ENCODE measurements at places on chromosomes 11 and 22. TPM values are rescaled to one million over a fixed set of nuclear protein-coding genes. Genes with fewer than 3 reads are reported as not detected.

GRCh38 chr22:25105817-25106650, 93.6 kb upstream of the CRYBB3 start:
- no peak for DNase-seq

- DNase-seq, result no peak
Observed at GRCh38 chr11:19466314-19466713, 225.6 kb upstream of the E2F8 start.

GRCh38 chr11:16043617-16044016, 312.7 kb downstream of the SOX6 start:
- DNase-seq, result no peak

GRCh38 chr11:115128226-115128625, 376.0 kb downstream of the CADM1 start:
- DNase-seq, result no peak

DNA sequence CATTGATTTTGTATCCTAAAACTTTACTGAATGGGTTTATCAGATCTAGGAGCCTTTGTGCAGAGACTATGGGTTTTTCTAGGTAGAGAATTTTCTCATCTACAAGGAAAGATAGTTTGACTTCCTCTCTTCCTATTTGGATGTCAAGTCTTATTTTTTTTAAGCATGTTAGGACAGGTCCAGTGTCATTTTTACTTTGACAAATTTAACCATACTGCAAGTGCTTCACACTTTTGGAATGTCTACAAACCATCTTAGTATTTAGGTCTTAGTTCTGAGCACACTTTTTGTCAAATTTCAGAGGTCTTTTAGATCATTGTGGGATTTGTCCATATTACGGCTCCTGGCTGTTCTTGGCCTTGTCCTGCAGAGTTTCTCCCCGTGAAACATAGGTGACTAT, 715.2 kb upstream of the RAG2 start:
- peak; percentile 32 for DNase-seq

DNA sequence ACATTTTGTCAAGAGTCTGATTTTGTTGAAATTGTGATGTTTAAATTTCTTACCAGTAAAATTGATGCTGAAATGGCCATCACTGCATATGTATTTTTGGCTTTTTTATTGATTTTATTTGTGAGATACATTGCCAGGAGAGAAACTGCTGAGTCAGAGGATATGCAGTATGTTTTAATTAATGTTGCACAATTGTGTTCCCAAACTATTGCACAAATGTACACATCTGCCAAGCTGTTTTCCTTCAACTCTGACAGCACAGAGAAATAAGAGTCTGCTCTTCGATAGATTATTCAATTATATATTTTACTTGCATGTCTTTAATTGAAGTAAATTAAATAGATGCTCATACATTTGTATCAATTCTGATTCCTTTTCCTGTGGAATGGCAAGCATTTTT, 640.2 kb upstream of the LUZP2 start:
- DNase-seq, result peak; percentile 36

DNA sequence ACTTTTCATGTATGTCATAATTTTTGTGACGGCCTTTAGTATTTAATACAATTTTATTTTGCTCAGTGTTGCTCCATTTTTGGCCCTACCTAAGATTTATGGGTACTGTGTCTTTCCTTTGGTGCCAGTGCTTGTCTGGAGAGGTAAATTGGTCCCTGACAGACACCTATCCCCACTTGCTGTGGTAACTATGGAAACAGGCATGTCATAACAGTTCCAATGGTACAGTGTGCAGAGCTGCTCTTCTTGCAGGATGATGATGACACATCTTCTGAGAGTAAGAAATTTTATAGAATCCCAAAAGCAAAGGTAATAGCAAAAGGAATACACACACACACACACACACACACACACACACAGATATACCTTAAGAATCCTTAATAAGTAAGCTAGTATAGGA, 118.5 kb downstream of the ELP4 start:
- DNase-seq, result peak; percentile 34

DNA sequence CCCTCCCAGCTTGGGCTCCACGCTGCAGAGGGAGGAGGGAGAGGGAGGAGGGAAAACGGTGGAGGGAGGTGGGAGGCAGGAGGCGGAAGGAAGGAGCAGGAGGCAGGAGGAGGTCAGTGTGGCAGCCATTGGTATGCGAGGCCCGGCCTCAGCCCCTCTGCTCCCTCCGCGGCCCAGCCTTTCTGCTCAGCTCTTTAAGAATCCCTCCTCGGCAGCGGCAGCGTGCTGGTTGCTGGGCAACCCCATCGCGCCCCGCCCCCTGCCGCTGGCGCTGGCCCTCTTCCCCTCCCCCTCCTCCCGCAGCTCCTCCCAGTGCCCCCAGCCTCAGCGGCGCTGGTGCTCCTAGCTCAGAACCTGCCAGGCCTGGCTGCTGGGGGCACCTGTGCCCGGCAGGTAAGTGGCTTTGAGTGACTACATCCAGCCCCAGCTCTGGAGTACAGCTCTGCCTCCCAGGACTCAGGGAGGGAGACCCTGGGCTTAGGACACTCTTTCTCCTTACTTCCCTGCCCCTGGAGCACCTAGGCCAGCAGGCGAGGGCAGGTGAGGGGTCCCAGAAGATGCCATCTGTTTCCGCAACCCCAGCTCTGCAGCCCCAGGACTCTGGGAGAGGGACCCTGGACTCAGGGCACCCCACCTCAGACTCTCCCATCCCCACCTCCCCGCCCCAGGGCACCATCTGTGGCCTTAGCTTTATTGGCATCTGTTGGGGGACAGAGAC, 7.2 kb upstream of the FLRT1 start:
- DNase-seq, result no peak

DNA sequence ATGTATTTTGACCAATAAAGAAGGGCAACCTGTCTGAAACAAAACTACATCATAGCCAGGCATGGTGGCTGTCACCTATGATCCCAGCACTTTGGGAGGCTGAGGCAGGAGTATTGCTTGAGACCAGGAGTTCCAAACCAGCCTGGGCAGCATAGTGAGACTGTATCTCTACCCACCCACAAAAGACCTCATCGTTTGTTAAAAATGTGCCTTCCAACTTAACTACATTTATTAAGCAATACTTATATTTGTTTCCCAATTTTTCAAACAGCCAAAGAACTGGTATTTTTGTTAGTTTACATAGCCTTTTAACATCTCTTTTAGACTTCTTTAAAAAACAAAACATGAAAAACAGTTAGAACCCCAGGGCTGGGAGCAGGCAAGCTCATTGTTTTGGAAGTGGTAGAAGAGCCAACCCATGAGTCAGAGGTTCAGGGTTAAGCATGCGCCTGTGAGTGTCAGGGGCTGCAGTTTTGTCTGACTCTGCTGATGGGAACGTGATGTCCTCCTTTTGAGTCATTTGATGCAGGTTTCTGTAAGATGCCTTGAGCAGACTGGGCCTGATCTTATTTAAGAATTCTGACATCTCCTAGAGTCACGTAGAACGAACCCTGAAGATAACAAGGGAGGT, 53.9 kb upstream of the CRTAM start:
- DNase-seq, result peak; percentile 90

DNA sequence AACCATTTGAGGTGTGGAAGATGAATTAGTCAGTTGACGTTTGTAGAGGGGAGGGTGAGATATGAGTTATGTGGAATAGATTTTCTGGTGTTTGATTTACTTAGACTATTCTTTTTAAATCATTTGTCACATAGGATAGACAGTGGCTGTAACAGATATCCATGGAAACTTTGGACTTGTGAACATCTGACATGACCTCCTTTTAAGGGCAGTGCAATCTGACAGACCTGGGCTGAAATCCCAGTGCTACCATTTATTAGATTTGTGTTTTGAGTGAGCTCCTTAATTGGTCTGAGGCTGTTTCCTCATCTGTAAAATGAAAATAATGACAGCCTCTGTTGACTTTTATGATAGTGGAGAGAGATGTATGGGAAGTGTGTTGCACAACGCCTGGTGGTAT, 159.9 kb downstream of the TEAD1 start:
- DNase-seq, result no peak

GRCh38 chr11:73306977-73307322, 1.1 kb upstream of the ARHGEF17 start:
- DNase-seq, result no peak

- DNase-seq, result no peak
Observed at GRCh38 chr11:90700789-90701439, 478.1 kb upstream of the CHORDC1 start.

The RBMXL2 gene
- not detected for total RNA-seq

The CCND1 gene
- total RNA-seq, result 109 TPM

The NAALADL1 gene
- 5.6 TPM for total RNA-seq

Measured in foreskin keratinocyte (primary cell).